ENCODE measurements at places on chromosomes 1 and 21.

GRCh38 chr1:13586001-13586400 is 2.4 kb downstream of the PDPN start:
- no peak for DNase-seq

- peak; percentile 74 for DNase-seq
These were observed 40.6 kb downstream of the OPTC start for GRCh38 chr1:203534526-203534925.

DNA sequence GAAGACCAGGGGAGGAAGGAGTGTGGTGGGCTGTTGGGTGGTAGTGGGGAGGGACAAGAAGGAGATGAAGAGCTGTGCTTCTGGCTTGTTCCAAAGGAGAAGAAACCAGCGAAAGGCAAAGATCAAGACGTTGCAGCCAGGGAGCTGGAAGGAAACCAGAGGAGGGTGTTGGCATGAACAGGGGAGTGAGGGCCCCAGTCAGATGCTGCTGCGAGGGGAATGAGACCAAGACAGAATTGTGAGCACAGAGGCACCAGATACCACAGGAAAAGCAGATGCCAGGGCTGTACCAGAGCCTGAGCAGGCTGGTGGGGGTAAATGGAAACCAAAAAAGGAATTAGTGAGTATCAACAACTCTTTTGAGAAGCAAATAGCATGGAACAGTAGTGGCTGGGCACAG is 6.0 kb downstream of the LAD1 start:
- no peak for DNase-seq

DNA sequence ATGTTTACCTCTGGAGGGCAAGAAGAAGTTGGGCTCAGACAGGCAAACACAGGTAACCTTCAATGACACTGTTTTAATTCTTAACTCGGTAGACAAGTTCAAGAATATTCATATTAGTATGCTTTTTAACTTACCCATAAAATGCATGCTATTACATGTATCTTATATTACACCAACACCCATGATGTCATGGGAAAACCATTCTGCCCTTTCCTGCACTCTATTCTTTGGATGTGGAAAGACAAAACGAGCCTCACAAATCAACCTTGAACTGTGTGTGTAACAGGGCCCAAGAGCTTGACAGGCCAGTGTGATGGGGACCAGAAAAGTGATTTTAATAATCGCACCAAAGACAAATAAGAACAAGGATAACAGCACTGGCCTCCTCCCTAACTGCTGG is 22.6 kb upstream of the RAP1GAP start:
- no peak for DNase-seq

DNA sequence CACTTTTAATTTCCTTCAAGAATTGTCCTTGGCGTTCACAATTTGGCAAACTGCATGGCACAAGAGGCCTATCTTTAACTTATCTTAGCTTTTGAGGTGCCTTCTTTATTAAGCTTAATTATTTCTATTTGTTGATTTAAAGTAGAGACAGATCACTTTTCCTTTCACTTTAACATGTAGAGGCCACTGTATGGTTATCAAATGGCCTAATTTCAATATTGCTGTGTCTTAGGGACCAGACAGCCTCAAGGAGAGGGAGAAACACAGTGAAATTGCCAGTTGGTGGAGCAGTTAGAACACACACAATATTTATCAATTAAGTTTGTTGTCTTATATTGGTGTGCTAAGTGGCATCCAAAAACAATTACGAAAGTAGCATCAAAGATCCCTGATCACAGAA is 1013.9 kb downstream of the KCNT2 start:
- no peak for DNase-seq

- DNase-seq, result no peak
These were observed 1011.8 kb downstream of the PLA2G4A start for GRCh38 chr1:187840557-187840956.

DNA sequence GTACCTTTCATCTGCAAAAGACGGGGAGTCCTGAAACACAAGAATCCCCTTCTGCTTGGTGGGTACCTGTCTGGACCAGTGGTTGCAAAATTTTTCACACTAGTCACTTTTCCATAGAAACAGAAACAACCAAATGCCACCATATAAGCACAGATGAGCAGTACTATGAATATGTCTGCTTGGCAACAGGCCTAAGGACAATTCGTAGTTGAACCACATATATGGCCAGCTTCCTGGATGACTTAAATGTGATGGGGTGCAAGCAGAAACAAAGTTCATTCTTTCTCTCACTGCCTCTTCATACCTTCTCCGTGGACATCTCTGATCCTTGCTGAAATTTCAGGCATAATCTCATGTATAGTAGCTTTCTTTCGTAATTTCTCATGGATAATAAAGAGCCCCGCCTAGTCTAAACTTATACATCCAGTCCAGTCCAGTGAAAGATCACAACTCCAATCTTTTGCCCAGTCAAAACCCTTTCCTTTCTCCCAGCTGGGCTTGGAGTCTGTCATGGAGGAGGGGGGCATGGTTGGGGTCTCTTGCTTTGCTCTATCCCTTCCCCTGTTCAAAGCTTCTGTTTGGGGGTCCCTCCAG is 7.0 kb downstream of the FCAMR start:
- DNase-seq, result no peak

DNA sequence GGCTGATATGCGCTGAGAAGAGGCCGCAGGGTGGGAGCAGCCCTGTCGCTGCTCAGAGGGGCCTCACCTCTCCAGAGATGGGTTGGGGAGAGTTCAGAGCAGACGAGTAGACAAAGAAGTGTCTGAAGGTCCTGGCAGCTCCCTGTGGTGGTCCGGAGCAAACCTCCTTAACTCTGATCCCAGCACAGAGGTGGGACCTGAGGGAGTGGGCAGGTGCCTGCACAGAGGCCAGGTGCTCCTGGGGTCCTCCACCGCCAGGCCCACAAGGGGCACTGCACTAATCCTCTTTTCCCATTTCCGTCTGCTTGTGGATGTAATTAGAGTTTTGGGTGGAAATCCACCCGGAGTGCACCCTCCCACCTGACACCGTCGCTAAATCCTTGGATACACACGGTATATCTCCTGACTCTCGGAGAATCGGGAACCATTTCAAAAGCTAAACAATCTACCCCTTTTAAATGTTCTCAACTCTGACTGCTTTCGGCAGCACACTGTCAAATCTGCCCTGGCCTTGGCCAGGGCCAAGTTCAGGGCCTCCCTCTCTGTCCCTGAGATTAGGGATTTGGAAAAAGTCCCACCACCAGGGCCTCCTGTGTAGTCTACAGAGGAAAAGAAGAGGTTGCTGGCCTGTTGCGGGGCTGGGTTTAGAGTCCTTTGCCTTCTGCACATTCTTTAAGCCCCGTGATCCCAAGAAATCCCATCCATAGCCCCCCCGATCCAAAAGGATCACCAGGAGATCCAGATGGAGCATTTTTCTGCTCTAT is 22.4 kb downstream of the CASZ1 start:
- DNase-seq, result no peak

- DNase-seq, result peak; percentile 60
These were observed 189.3 kb downstream of the SLC35F3 start for GRCh38 chr1:234093741-234094140.

DNA sequence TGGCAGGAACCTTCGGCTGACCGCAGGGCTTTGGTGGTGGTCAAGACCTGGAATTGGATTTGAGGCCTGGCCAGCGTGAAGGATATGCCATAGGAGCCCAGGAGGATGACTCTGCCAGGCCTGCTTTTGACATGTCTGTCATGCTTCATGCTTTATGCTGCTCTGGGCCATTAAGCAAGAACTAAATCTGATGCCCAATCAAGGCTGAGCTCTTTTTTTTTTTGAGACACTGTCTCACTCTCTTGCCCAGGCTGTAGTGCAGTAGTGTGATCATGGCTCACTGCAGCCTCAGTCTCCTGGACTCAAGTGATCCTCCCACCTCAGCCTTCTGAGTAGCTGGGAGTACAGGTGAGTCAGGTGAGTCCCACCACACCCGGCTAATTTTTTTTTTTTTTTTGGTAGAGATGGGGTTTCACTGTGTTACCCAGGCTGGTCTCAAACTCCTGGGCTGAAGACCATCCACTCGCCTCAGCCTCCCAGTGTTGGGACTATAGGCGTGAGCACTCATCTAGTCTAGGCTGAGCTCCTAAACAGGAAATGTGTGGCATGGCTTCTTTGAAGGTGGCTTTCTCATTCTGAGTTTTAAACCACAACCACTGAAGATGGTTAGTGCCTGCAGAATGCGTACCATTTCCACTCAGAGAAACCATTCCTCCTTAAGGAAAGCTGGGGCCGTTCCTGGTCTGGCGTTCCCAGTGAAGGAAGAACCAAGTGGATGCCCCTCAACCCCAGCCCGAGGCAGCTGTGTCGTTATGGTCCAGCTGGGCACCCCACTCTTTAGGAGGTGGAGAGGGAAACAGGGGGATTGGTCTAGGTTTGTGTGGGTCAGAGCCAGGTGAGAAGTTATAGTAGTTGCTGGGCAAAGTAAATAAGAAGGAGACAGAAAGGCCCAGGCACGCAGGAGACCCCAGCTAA is 34.2 kb upstream of the ATP5PO start:
- no peak for DNase-seq

DNA sequence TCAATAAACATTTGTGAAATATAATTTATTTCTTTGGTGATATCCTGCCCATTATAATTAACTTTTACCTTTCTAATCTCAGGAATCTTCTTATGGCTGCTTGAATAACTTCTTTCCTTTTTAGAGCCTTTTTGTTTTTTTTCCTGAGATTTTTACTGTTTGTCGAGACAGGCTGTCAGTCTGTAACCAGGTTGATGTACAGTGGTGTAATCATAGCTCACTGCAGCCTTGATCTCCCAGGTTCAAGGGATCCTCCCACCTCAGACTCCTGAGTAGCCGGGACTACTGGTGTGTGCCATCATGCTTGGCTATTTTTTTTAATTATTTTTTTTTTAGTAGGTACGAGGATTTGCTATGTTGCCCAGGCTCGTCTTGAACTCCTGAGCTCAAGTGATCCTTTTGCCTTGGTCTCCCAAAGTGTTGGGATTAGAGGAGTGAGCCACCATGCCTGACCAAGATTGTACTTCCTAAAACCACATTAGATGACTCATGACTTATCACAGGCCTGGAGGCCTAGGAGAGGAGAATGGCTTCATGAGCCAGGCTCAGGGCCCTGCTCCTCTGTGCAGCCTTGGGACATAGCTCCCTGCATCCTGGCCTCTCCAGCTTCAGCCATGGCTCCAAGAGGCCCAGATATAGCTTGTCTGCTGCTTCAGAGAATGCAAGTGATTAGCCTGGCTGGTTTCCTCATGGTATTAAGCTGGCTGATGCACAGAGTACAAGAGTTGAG is 48.6 kb downstream of the CTH start:
- no peak for DNase-seq

DNA sequence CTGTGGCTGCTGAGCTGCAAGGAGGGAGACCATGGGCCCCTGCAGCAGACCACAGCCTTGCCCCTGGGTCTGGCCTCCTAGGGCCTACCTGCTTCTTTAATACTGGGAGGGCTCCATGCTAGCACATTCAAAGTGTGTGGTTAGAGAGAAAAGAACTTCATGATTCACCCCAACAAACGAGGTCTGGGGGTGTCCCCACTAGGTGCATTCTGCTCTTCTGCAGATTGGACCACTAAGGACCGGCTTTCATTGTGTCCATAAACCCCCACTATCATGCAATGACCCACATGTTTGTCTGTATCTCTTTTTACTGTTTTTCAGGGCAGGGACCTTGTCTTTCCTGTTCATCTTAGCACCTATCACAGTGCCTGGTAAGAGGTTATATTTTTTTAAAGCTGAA is 185.4 kb downstream of the OMA1 start:
- DNase-seq, result no peak

DNA sequence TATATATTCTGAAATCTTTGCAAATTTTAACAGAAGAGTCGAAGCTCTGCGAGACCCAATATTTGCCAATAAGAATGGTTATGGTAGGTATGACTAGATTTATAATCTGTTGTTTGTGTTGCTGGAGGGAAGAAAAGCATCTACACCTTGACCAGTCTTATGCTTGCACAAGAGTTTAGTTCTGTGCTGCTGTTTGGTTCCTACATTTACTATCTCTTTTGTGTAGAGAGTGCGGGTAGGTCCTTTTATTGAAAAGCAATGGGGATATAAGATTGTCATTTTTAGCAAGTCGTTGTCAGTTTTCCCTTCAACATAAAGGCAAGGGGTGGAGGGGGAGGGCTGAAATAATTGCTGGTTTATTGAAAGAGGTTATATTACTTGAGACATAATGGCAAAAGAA is 396 bp downstream of the ELAVL4 start:
- no peak for DNase-seq

DNA sequence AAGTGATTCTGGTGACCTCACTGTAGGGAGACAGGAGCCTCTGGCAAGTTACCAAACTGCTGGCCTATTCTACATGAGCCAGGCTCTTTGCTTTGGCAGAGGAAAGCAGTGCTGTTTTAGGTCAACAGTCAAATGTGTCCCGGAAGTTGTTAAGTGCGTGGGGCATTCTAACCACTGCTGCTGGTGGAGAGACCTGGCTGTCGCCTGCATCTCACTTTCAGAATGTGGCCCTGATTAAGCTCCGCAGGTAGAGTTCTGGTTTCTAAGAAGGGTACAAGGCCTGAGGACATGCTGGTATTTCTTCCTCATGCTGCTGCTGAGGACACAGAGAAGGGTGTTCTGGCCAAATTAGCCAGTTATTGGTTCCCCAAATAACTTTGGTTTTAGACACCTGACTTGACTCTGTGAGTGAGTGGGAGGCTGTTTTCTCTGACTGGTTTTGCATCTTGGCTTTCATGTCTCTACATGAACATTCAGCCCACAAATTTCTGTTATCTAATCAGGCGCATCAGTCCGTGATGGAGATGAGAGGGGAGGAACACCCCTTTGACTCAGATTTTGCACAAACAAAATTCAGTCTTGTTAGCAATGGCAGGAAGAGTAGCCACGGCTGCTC is 120.8 kb downstream of the LMO4 start:
- DNase-seq, result no peak

DNA sequence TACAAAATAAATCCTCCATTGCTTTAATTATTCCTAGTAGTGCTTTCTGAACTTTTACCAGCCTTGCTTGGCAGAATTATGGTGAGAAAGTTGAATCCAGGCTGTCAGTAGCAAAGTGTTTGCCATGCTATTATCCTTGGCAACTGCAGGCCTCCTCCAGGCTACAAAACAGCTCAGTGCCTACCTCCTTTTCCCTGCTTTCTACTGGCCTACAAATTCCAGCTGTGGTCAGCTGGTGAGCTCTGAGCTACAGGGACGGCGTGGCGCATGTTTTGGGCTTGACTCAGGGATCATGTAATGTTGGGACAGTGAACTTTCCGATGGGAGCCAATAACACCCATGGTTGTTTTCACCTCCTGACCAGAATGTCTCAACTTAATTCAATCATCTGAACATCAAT is 456.1 kb upstream of the ADAMTS5 start:
- DNase-seq, result peak; percentile 53

GRCh38 chr1:997993-998744 is 1.7 kb downstream of the HES4 start:
- no peak for DNase-seq

DNA sequence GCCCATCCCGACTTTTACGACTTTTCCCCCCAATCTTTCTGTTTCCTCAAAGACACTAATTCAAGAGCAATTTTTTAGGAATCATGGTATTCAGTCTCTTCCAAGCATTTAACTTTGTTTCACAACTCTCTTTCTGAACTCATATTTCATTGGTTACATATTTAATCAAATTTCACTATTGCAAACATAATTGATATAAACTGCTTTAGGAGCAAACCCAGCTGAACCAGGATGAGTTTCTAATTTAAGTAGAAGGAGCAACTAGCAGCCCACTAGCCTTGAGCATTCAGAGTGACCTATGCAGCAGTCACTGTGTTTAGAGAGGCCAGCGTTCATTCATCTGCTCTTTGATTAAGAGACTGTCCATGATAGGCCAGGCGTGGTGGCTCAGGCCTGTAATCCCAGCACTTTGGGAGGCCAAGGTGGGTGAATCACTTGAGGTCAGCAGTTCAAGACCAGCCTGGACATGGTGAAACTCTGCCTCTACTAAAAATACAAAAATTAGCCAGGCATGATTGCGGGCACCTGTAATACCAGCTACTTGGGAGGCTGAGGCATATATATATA is 1.8 kb downstream of the CELA2B start:
- DNase-seq, result no peak
